ENCODE measurements at places on chromosomes 6 and 20.

DNA sequence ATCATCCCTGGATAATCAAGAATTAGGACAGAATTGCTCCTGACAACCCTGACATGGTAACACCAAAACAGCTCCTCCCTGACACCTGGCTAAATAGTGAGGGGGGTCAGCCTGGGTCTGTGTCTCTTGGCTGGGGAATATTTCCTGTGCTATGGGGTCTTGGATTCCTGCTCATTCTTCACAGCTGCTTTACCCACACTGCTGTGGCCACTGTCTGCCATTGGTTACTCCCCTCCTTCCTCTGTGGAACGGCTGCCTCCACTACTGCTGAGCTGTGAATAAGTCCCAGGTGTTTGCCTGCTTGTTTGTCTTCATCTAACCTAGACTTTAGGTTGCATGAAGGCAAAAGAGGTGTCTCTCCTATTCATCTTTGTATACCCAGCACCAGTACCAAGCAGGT is 33.9 kb upstream of the TXLNB start:
- no peak for DNase-seq

DNA sequence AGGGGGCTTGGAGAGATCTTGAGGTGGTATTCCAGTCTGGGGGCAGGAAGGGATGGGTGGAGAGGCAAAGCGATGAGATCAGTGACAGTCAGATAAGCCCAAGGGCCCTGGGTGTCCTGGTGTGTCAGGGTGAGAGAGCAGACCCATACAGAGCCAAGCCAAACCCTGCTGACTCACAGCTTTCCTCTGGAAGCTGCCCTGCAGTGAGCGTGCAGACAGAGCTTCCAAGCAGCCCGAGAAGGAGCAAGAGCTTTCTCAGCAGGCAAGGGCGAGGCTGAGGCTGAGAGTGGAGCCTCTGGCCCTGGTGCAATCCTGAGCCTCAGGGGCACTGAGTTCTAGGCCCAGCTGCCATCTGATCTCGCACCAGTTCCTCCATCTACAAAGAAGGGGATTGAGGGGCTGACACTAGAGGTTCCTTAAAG is 91.1 kb upstream of the HIVEP1 start:
- DNase-seq, result no peak

DNA sequence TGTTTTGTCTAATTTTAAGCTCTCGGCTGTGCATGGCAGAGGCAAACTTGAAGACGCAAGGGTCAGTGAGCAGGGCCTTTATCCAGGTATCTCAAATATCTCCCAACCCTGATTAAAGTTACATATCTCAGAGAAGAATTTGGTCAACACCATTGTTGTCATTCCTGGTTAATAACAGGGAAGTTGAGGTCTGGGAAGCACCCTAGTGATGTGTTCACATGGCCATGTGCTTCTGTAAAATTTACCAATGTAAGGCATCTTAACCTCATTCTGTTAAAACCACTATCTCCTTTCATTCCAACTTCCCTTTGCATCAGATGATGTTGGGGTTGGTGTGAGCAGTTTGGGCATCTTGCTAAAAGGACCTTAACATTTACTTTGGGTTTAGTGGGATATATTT is 4.0 kb upstream of the FAM110A start:
- DNase-seq, result no peak

- no peak for DNase-seq
Observed at GRCh38 chr20:25690427-25690826, 6.2 kb downstream of the ZNF337 start.

DNA sequence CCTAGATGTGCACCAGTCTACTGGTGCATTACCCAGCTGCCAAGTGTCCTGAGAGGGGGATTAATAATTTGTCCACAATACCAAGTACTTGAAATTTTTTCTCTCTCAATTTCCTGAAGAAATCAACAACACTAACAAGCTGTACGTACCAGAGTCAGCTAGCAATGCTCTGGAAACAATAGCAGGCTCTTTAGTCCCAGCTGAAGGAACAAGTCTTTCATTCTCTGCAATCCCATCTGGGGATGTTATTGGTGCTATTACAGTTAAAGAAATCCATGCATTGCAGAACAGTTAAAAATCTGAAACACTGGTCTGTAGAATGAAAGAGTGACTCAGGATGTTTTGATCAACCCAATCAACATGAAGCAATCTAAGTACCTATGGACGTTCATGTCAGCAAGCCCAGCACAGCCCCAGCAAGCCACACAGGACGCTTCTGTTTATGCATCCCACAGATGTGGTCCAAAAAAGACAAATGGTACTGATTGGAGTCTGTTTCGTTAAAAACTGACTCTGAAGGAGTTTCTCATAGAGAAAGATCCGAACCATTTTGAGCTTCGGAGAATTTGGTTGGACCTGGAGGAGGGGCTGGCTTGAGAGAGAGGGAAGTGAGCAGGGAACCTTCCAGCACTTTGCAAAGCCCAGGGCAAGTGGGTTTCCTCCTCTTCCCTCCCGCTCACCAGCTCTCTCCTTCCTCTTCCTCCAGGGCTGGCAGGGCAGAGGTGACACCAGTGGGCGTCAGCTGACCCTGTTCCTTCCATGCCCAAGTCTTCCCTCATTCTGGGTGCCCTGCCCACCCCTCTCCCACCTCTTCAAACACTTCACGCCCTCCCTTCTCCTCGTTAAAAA is 11.9 kb downstream of the PRR18 start:
- DNase-seq, result no peak

GRCh38 chr6:168242940-168243225 is 76.7 kb downstream of the DACT2 start:
- DNase-seq, result no peak

DNA sequence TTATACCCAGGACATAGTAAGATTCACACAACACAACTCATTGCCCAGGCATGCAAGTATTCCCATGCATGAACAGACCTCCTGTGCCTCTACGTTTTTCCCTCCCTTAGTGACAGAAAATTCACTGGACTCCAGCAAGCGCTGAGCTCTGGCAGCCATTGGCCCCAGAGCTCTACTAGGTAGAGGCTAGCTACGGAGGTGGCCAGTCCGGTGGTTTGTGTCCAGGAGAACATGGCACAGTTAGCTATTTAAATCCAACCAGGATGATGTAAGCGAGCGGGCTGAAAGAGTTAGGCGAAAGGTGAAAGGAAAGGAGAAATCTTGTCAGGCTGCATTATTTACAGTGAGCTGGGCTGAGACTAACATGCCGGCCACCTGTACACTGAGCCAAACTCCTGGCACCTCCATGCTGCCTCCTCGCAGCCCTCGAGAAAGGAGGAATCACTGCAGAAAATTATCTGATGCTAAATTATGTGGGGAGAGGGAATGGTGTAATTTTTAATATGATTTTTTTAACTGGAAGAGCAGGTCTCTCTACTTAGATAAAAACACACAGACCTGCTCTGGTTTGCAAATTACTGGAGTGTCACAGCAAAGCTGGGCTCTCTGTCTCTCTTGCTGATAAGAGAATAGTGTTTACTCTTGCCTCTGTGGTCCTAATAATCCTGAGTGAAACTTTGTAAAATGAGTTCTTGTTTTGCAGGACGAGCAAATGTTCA is 50.1 kb upstream of the ARMC2 start:
- no peak for DNase-seq

DNA sequence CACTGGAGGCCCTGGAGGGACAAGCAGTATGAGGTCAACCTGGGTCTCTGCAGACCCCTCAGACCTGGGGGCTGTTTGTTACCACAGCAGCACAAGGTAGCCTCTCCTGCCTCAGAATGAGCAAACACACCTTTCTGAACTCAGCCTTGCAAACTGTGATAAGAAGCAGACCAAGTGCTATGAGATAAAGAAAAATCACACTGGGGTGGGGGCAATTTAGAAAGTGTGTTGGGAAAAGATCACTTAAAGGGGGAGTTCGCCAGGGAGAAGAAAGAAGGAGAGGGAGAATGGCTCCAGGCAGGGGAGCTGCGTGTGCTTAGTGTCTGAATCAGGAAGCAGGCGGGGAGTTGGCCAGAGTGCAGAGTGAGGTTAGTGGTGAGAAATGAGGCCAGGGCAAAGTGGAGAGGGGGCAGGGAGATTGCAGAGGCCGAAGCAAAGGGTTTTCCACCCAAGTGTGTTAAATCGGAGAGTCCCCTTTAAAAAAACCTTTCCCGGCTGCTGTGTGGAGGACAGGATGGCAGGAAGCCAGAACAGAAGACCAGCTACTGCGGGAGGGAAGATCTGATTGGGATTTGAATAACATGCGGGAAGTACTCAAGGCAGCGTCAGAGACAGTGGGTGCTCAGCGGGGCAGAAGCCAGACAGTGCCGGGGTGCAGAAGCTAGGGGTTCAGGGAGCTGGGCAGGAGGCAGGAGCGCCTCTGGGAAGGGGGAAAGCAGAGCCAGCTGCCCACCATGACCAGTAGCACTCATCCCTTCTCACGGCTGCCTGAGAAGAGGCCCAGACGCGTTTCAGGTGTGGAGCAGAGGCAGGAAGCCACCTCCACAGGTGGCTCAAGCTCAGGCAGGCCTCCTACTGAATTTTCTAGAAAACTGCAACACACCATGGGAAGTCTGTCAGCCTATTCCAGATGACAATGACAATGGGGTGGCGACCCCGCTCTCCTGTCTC is 9.0 kb downstream of the ADA start:
- DNase-seq, result no peak

DNA sequence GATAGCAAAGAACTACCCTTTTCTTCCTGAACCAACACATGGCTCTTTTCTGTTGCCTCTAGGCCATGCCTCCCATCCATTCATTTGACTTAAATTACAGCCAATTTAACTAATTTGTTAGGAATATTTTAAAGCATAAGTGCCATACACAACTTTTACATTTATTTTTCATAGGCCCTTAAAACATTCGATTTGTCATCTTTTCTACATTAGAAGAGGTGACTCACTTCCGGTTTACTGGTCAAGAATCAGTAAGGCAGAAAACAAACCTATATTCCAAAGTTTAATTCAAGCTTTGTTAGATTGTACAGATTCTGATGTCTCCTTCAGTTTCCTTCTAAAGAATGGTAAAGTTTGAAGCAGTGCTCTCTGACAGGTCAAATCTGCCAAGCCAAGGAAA is 344.3 kb downstream of the SAMD5 start:
- DNase-seq, result no peak

DNA sequence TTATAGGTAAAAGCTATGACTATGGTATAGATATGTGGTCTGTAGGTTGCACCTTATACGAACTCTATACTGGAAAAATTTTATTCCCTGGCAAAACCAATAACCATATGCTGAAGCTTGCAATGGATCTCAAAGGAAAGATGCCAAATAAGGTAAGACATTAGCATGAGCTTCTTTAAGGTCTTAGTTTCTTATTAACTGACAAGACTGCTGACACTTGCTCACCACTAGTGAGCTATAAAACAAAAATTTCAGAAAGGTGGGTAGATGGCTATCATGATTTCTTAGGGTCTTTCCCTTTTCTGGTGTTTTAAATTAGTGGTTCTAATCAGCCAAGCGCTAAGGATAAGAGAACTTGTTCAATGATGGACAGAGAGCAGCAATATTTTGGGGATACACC is 21.9 kb downstream of the FAM217A start:
- DNase-seq, result no peak

GRCh38 chr20:29873946-29874345 is 1383.5 kb upstream of the DEFB115 start:
- no peak for DNase-seq

DNA sequence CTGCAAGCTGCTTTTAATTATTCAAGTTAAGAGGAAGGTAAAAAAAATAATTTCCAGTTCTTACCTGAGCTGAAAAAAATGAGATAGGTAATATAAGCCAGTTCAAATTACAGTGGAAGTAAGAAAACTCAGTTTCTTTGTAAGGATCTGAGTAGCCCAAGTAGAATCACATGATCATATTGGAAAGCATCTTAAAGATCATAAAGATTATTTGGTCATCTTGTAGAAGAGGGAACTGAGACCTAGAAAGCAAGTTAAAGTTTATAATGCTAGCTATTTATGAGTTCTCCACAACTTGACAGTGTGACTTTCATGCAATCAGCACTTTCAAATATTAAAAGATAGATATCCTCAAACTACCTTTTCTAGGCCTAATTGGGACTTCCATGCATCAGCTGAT is 80.5 kb downstream of the FARS2 start:
- DNase-seq, result no peak

GRCh38 chr20:31587545-31588389 is 17.3 kb upstream of the ID1 start:
- no peak for DNase-seq

DNA sequence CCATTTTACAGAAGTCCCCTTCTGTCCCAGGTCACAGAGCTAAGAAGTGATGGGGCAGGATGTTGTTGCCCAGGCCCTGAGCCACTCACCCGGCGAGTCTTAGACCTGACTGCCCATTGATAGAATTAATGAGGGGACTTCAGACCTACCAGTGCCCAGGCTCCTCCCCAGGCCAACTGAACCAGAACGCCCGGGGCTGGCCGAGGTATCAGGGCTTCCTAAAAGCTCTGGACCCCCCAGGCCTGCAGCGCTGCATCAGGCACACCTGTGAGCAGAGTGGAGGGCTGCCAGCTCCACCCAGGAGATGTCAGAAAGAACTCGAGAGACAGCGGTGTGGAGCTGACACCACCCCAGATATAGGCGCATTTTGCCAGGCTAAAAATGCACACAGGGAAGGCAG is 3.5 kb downstream of the GPR31 start:
- no peak for DNase-seq

DNA sequence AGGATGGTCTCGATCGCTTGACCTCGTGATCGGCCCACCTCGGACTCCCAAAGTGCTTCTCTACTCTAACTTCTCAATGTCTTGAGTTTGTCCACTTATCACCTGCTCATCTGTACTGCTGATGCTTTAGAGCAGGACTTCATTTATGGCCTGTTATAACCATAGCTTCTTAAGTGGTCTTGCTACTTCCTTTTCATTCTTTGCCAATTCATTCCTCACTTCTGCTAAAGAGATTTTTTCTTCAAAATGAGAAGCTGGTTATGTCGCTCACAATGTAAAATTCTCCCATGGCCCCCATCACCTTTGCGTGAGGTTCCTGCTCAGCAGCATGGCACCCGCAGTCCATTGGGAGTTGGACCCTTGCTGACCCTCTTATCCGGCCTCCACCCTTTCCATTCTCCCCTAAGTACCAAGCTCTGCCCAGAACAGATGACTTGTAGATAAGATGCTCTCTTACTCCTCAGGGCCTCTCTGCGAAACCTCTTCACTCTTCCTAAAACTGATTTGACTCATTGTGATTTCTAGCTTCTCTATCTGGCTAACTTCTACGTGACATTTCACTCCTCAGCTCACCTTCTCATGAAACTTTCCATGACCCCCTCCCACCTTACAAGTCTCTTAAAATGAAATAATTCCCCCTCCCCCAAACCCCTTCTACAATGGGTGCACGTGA is 13.9 kb upstream of the CD164 start:
- DNase-seq, result no peak

DNA sequence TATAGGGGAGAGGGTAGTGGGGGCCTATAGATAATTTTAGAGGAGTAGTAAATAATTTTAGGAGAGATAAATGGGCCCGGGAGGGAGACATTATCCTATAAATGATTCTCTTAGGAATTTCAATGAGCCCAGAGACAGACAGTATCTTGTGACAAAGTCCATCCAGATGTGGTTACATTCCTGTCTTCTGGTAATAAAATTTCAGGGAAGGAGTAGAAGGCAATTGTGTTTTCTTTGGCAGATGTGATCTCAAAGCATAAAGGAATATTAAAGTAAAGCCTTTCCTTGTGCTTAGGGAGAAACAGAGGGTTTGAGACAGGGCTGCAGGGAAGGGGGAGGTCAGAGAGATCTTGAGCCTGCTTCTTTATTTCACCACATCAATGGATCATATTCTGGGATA is 979.8 kb upstream of the GJE1 start:
- no peak for DNase-seq

- DNase-seq, result no peak
Observed at GRCh38 chr6:101770116-101770515, 376.6 kb downstream of the GRIK2 start.

- no peak for DNase-seq
Observed at GRCh38 chr6:36665180-36665579, 13.3 kb upstream of the CDKN1A start.

Data from stimulated activated CD4-positive, alpha-beta T cell treated with anti-CD3 and anti-CD28 coated beads, Interleukin-1b, Interleukin-23, amount 100 ng/mL, for 1 hour (primary cell).